IMR-90 (cell line): ENCODE measurements at places on chromosomes 16 and 17. TPM values are rescaled to one million over a fixed set of nuclear protein-coding genes. Genes with fewer than 3 reads are reported as not detected.

DNA sequence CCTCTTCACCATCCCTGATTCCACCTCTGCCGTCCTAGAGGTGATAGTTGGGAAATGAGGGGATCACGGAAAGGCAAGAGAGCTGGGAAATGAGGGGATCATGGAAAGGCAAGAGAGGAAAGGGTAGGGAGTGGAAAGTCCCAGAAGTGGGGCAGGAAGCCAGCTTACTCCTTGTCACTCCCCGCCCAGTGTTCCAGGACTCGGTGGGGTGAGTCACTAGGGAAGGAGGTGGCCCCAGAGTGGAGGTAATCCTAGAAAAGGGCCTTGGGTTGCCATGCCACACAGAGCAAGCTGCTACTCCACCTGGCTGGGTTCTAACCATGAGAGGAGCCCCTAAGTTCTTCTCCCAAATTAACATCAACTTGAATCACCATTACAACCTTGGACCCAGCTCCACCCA lies 14.8 kb downstream of the ALOXE3 start:
- no peak for DNase-seq

GRCh38 chr16:78993346-78993745 lies 607.2 kb downstream of the MAF start:
- DNase-seq = no peak

GRCh38 chr17:27475070-27475673 lies 18.9 kb downstream of the KSR1 start:
- no peak for DNase-seq

Gene LGALS9B
- total RNA-seq = not detected in 2 replicates

Gene RNF112
- 1.7 and 2.5 TPM in 2 replicates for total RNA-seq

Gene SYNGR3
- 1.8 and 1.9 TPM in 2 replicates for total RNA-seq

DNA sequence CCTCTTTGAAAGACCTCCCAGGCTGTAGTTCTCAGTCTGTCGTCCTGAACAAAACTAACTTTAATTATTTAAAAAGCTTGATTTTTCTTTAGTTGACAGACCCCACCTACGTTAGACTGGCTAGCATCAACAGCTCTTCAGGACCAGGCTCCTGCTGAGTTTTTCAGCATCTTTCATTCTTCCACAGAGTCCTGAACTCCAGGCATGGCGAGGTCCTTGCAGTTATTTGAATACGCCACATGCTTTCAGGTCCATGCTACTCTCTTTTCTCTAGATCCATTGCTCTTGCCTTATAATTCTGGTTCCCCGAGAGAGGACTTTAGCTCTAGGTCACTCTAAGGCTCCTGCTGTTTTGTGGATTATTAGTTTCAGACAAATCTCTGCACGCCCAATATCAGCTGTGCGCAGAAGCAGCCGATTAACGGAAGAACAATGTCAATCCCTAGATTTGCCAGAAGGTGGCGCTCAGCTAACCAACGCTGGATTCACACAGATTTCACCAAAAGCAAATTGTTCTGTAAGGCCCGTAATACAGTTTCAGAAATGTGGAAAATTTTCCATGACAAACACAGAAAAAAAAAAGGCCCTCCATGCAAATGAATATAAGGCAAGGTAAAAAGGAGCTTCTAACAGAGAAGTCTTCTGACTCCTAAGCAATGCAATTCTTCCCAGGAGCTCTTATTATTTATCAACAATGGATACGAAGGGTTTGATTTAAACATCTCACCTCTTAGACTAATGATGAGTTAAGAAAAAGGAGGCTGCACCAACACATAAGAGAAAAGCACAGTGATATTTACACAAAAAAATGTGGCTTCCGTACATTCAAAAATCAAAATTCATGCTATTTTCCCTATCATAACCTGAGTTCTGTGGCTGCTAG lies 33.5 kb upstream of the BCO1 start:
- DNase-seq = peak; percentile 64

GRCh38 chr16:12557786-12558185 lies 245.9 kb downstream of the CPPED1 start:
- DNase-seq = no peak

- DNase-seq = peak; percentile 71
These were observed 83.2 kb downstream of the ARHGAP23 start for GRCh38 chr17:38511150-38512108.

- DNase-seq = no peak
These were observed 78.4 kb downstream of the ARHGAP44 start for GRCh38 chr17:12867726-12868125.

Gene HSD3B7
- 9.4 and 11.3 TPM in 2 replicates for total RNA-seq

GRCh38 chr16:27781195-27781524 lies 231.2 kb downstream of the KATNIP start:
- DNase-seq = no peak

- DNase-seq = no peak
These were observed 1.4 kb downstream of the PMP22 start for GRCh38 chr17:15263680-15264079.

- peak; percentile 90 for DNase-seq
These were observed 469.6 kb downstream of the SOX9 start for GRCh38 chr17:72590382-72590781.

GRCh38 chr16:31093132-31093703 lies 1.4 kb downstream of the VKORC1 start:
- DNase-seq = peak; percentile 38

GRCh38 chr17:12627781-12628451 lies 37.8 kb upstream of the MYOCD start:
- DNase-seq = peak; percentile 83

GRCh38 chr16:57960826-57961472 lies 10.0 kb downstream of the CNGB1 start:
- no peak for DNase-seq

Gene CFAP52
- not detected in 2 replicates for total RNA-seq

- no peak for DNase-seq
These were observed 101.7 kb downstream of the RPTOR start for GRCh38 chr17:80646328-80646727.

DNA sequence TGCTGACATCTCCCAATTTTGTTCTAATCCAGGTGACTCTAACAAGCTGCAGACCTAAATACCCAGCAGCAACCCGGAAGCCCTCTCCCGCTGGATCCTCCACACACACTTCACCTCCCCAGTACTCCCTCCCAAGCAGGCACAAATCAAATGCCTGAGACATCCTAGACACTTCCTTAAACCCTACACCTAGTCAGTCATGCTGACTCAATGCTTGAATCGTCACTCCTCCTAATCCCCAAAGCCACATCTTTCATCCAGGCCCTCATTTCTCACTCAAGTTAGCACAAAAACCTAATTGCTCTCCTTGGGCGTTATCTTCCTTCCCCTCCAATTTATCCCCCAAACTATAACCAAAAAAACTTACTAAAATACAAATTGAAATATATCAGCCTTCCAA lies 32.7 kb downstream of the CMC2 start:
- peak; percentile 38 for DNase-seq

DNA sequence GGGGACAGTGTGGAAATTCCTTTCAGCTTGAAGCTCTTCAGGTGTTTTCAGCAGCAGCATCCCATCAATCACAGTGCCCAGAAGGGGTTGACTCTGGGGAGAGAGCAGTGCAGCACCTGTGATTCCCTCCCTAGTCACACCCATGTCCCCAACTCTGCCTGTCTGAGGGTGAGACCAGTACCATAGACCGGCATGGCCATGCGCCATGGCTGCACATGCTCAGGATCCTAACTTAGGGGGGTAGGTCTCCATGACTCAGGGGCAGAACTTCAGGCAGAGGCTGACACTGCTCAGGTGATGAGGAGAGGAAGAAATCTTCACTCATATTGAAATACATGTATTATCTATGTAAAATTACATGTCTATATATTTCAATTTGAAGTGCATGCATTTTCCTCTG lies 19.9 kb downstream of the CES1 start:
- no peak for DNase-seq

Gene DOC2A
- under 0.01 TPM in 1 of 2 replicates, not detected in the other for total RNA-seq

DNA sequence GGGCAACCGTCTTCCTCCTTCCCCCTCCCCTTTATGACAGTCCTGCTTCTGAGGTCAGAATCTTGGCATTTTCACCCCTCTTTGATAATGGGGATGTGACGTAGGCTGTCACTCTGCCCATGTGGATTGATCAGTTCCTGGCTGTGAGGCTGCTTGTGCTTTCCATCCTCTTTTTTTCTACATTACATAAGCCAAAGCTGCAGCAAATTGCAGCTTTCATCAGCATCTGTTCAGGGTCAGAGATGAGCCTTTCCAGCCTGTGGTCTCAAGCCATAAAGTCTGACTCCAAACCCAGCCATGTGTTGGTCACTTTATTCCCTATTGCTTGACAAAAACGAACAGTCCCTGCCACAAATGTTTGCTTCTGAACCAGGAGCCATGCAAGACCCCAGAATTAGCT lies 535.1 kb downstream of the CDH11 start:
- DNase-seq = no peak

Gene CEP295NL
- 0.56 and 0.72 TPM in 2 replicates for total RNA-seq

DNA sequence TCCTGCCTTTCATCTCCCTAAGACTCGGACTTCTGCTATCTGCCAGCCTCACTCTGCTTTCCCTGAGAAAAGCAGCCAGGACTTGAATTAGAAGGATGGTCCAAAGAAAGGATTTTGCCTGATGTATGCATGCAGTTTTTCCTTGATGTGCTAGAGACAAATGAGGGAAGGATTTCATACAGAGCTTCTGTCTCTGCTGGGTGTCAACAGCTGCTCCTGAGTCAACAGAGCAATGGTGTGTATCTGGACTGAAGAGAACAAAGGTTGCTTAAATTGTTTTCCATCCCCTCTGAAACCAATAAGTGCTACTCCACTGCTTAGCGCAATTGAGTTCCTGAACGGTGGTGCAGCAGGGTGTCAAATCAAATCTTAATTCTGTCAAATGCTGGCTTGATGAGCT lies 680.6 kb upstream of the C16orf82 start:
- no peak for DNase-seq

Gene MEFV
- total RNA-seq = not detected in 2 replicates

- no peak for DNase-seq
These were observed 105.8 kb upstream of the DNAH9 start for GRCh38 chr17:11492511-11492910.

DNA sequence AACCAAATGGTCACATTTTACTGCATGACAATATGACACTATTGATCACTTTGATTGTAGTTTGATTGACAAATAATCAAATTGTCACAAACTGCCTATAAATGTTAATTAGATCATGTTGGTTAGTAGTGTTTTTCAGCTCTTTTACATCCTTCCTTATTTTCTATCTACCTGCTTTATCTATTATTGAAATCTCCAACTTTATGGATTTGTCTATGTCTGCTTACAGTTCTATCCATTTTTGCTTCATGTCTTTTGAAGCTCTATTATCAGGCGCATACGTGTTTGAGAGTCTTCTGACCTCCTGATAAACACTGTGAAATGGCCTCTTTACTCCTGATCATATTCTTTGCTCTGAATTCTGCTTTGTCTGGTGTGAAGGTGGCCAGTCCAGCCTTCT lies 83.2 kb upstream of the GNG13 start:
- no peak for DNase-seq
